ENCODE measurements at places on chromosomes 7 and 10.

- no peak for ATAC-seq
Observed at GRCh38 chr7:7992506-7992905, 23.9 kb downstream of the GLCCI1 start.

DNA sequence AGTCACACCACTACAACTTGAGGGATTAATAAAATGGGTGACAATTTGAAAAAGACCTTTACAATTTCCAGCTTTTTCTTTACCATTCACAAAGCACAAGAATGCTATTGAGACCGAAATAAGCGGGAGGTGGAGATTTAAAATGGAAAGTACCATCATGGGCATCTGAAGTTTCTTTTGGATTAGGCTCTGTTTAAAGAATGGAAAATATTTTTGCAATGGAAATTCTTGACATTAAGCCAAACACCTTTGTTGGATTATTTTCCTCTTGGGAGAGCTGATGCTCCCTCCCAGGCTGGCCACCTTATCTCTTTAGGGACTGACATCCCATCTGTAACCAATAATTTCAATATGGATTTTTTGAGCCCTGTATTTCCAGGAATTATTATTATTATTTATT is 62.5 kb downstream of the BPGM start:
- ATAC-seq, result no peak

DNA sequence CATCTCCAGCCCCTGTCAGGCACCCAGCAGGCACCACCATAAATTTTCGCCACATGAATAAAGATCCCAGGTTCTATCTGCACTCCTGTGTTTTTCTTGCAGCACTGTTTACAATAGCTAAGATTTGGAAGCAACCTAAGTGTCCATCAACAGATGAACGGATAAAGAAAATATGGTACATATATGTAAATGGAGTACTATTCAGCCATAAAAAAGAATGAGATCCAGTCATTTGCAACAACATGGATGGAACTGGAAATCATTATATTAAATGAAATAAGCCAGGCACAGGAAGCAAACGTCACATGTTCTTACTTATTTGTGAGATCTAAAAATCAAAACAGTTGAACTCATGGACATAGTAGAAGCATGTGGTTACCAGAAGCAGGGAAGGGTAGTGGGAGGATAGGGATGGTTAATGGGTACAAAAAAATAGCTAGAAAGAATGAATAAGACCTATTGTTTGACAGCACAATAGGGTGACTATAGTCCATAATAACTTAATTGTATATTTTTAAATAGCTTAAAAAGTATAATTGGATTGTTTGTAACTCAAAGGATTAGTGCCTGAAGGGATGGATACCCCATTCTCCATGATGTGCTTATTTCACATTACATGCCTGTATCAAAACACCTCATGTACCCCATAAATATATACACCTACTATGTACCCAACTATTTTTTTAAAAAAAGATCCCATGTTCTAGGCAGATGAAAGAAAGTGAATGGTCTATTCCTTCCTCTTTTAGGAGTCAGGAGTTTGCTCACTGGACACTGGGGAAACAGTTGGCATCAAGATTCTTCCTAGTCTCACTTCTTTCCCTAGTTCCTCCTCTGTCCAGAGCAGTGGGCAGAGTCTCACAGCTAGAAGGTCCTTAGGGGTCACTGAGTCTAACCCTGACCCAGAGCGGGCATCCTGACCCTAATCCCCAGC is 1.0 kb upstream of the NPFFR1 start:
- no peak for ATAC-seq

GRCh38 chr10:132158823-132159222 is 27.9 kb upstream of the DPYSL4 start:
- ATAC-seq, result no peak

- peak; percentile 7 for ATAC-seq
Observed at GRCh38 chr10:52890281-52890680, 117.7 kb upstream of the MBL2 start.

GRCh38 chr7:77537778-77538280 is 734 bp downstream of the PTPN12 start:
- ATAC-seq, result peak; percentile 1

DNA sequence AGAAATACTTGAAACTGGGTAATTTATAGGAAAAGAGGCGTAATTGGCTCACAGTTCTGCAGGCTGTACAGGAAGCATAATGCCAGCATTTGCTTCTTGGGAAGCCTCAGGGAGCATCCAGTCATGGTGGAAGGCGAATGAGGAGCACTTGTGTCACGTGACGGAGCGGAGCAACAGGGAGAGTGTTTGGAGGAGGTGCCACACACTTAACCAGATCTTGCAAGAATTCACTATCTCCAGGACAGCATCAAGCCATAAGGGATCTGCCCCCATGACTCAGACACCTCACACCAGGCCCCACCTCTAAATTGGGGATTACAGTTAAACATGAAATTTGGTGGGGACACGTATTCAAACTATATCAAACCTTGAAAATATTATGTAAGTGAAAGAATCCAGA is 89.3 kb downstream of the WIPF3 start:
- ATAC-seq, result no peak

GRCh38 chr7:765383-765782 is 38.3 kb upstream of the PRKAR1B start:
- no peak for ATAC-seq

DNA sequence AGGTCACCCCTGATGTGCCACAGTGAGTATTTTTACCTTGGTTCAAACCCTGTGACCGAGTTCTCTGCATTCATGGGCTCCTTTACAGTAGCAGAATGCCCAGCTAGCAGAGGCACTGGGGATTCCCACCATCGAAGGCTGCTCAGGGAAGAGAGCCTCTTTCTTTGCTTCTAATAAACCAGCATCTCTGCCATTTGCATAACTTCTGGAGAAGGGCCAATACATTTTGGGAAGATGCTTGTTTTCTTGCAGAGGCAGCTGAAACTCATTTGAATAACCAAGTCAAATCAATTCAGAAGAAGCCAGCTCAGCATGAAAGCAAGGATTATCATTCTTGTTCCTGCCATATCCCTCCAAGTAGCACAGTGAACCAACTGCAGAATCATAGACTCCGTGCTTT is 82.9 kb upstream of the WDR11 start:
- no peak for ATAC-seq

- no peak for ATAC-seq
Observed at GRCh38 chr7:117672453-117672852, 192.6 kb downstream of the CFTR start.

- ATAC-seq, result peak; percentile 41
Observed at GRCh38 chr7:151590850-151591771, 71.4 kb upstream of the RHEB start.

- no peak for ATAC-seq
Observed at GRCh38 chr7:26729150-26729775, 135.1 kb downstream of the SKAP2 start.

GRCh38 chr7:98753989-98754479 is 115.8 kb downstream of the TMEM130 start:
- no peak for ATAC-seq

GRCh38 chr10:86711513-86712316 is 43.4 kb downstream of the LDB3 start:
- ATAC-seq, result peak; percentile 75

- no peak for ATAC-seq
Observed at GRCh38 chr7:29328045-29328444, 133.5 kb downstream of the CHN2 start.

- no peak for ATAC-seq
Observed at GRCh38 chr7:1700536-1701333, 30.7 kb downstream of the ELFN1 start.

- ATAC-seq, result no peak
Observed at GRCh38 chr10:129085811-129086210, 381.2 kb upstream of the MGMT start.

DNA sequence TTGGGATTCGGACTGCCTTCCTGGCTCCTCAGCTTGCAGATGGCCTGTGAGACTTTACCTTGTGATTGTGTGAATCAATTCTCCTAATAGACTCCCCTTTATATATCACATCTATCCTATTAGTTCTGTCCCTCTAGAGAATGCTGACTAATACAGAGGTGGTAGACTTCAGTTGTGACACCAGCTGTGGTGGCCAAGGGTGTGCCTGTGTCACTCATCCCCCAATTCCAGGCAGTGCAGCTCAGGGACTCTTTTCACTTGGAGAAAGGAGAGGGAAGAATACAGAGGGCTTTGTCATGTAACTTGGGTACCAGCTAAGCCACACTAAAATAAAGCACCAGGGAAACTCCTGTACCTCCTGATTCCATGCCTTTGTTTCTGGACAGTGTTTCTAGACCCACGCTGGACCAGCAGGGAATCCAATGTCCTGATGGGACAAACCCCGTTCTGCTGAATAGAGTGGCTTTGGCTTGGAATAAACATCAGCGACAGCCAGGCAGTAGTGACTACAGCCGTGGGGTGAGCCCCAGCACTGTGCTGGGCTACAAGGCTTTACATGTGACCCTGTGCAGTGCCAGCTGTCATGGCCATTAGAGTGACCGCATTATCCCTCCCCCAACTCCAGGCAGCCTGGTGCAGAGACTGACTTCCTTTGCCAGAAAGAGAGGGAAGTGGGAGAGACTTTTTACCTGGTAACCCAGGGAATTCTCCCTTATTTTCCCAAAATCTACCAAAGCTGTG is 233.6 kb downstream of the ANK3 start:
- ATAC-seq, result no peak

GRCh38 chr10:61842755-61843497 is 58.6 kb upstream of the ARID5B start:
- ATAC-seq, result no peak

GRCh38 chr10:23442936-23443335 is 4.1 kb downstream of the OTUD1 start:
- no peak for ATAC-seq

- no peak for ATAC-seq
Observed at GRCh38 chr10:101273330-101273729, 44.1 kb upstream of the LBX1 start.

DNA sequence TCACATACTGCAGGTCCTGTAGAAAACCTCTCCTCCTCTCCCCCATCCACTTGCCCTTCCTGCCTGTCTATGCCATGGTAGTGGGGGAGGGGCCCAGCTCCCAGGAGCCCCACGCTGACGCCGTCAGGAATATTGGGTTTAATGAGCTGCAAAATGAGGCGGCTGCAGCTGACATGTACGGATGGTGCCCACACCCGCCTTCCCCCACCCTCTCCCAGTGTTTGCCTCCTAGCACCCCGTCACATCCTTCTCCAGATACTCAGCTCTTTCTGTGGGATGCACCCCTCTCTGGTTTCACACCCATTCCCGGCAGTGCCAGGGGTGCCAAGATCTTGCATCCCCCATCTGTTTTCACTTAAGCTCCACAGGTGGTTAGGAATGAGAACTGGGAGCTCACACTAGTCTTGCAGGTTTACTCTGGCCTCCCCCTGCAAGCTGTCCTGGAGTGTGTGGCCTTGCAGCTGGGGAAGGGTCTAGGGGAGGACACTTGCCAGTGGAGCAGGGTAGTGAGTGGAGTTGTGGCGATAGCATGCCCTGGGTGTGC is 26.1 kb downstream of the GBX1 start:
- no peak for ATAC-seq

GRCh38 chr7:106393564-106394251 is 108.9 kb upstream of the NAMPT start:
- no peak for ATAC-seq

- ATAC-seq, result no peak
Observed at GRCh38 chr10:114653926-114654325, 4.1 kb downstream of the ABLIM1 start.

GRCh38 chr10:112143420-112143819 is 40.1 kb downstream of the GPAM start:
- no peak for ATAC-seq

GRCh38 chr7:128871050-128871449 is 8.4 kb downstream of the ATP6V1F start:
- no peak for ATAC-seq

DNA sequence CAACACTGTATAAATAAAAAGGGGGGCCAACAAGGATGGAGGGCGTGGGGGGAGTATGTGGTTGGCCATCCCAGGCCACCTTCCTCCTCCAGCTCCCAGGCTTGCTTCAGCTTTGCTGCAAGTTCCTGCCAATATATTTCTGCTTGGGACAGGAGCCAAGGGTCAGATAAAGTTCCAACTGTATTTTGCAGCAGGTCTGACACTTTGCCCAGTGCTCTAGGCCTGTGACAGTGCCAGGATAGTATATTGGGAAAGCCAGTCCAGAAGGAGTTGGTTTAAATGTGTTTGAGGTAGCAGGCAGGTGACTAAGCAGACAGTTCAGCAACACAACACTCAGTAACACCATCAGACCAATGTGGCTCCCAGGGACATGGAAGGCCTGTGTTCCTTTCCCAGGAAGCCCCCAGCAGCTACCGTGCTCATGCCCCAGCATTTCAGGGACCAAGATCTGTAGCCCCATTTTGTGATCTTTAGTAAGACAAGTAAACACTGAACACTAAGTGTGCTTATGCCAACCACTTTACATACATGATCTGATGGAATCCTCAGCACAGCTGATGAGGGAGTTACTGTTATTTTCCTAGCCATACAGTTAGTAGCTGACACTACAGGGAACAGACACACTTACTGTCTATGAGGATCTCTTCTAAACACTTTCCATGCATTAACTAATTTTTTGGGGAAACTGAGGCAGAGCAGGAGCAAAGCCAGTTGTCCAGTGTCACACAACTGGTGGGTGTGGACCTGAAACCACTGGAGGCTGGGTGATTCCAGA is 38.9 kb downstream of the DNAJB12 start:
- ATAC-seq, result no peak

GRCh38 chr10:118781541-118781940 is 26.8 kb upstream of the CACUL1 start:
- ATAC-seq, result no peak

- no peak for ATAC-seq
Observed at GRCh38 chr7:77439572-77439971, 23.4 kb upstream of the GSAP start.

- no peak for ATAC-seq
Observed at GRCh38 chr10:5442065-5442989, 30.0 kb downstream of the NET1 start.

- ATAC-seq, result no peak
Observed at GRCh38 chr10:3192856-3193635, 20.5 kb upstream of the PITRM1 start.

DNA sequence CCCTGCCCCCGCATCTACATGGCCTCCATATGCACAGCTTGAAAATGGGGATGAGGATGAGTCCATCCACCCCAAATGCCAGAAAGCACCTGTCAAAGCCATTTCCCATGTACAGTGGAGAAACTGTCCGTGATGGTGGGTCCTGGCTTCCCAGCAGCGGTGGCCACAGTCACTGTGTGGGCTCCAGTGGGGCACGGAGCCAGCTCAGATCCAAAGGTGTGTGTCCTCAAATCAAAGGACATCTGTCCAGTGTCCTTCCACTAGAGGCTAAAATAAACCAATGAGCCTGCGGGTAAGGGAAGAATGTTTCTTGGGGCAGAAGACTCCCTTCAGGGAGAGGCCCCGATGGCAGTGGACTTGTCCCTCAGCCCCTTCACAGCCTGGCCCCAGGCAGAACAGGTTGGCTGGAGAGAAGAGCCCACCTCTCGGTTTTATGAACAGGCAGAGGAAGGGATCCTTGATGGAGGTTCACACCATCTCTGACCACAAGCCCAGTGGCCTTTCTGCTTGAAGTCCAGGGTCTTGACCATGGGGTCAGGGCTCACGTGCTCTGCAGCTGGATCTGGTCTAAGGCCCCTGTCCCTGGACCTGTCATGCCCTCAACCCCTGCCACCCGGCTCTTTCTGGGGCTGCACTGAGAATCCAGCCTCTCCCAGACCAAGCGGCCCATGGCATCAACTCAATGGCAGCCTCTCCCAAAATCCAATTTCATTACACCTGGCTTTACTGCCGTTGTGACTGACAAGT is 106.9 kb downstream of the TCERG1L start:
- no peak for ATAC-seq

- ATAC-seq, result no peak
Observed at GRCh38 chr10:14020037-14020664, 310.6 kb downstream of the FRMD4A start.
